ENCODE measurements at places on chromosomes 2 and 18. TPM values are rescaled to one million over a fixed set of nuclear protein-coding genes. Genes with fewer than 3 reads are reported as not detected.

Gene ATOH8
- 67.2 TPM for total RNA-seq

Gene ANKMY1
- 8.4 TPM for total RNA-seq

Gene ARHGAP25
- 0.43 TPM for total RNA-seq

Gene ORC4
- total RNA-seq = 34.1 TPM

Gene VWA3B
- not detected for total RNA-seq

Gene TNS1
- 102 TPM for total RNA-seq

Gene ING5
- 11.8 TPM for total RNA-seq

Gene CRACDL
- under 0.01 TPM for total RNA-seq

Gene GAREM1
- total RNA-seq = 3.0 TPM

Gene COL3A1
- 2,175 TPM for total RNA-seq

Gene CYP27A1
- total RNA-seq = 54.0 TPM

Gene SMYD1
- not detected for total RNA-seq

Gene SIX3
- not detected for total RNA-seq

Gene KCNG2
- not detected for total RNA-seq

Gene TMEFF2
- not detected for total RNA-seq

Gene PLA2R1
- 30.1 TPM for total RNA-seq

Gene CUL3
- 73.0 TPM for total RNA-seq

Gene MLPH
- total RNA-seq = 0.65 TPM

Gene ZSWIM2
- total RNA-seq = under 0.01 TPM

Gene POTEI
- not detected for total RNA-seq

Gene IL1RL1
- 0.65 TPM for total RNA-seq

Gene CAMKMT
- 10.1 TPM for total RNA-seq

Gene DSC1
- not detected for total RNA-seq

Gene TUBA3E
- not detected for total RNA-seq
